ENCODE measurements at places on chromosomes 5 and 9. TPM values are rescaled to one million over a fixed set of nuclear protein-coding genes. Genes with fewer than 3 reads are reported as not detected.

DNA sequence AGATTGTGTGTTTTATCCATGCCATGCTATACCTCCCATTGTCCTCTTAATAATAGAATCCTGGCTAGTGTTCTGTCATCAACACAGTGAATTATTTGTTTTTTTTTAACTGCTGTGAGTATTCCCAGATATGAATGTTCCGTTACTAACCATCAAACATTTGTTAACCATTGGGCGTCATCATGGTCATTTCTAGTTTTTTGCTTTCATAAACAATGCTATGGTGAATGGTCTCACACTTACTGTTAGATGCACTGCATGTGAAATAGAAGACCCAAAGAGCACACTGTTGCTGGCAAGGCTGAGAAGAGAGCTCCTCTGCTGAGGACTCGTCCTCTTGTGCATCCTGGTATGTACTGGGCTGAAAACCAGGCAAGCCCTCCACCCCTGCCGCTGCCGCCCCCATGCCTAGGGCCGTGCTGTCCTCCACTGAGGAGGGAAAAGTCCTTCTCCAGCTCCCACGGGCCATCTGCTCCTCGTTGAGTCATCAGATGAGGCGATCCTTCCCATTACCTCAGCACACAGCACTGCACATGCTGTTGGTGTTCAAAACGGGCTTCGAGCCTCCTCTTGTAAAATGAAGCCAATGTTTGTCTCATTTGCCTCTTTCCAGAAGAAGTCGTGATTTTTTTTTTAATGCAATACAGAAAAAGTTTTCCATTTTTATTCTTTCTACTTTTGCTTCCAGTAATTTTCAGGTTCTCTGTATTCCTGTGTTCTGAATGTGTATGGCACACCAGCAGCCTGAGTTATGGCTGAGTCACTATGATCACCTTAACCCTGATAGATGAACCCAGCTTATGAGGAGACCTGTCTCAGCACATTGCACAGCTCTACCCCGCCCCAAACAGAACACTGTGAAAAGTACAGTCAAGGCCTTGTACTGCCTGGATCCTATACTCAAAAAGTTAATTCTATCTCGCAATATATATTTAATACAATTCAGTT is 219.0 kb downstream of the AOPEP start:
- peak; percentile 60 for DNase-seq

GRCh38 chr9:27349698-27350080 is 52.7 kb upstream of the EQTN start:
- DNase-seq: no peak

DNA sequence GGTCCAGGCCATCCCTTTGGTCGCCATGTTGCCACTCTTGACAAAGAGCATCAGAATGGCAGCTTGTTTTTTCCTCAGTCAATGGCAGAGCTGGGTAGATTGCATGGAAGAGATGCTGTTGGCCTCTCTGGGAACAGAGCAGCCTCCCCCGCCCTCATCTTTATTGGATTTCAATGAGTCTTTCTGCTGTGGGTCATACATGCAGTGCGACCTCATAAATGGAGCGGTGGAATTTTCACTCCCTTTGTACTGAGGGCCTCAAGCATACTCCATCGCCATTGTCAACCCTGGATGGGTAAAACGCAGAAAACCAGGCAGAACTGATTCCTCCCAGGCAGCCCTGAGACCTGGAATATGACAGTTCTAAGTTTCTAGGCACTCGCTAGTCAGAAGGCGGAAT is 71.8 kb downstream of the ZNF618 start:
- DNase-seq: no peak

DNA sequence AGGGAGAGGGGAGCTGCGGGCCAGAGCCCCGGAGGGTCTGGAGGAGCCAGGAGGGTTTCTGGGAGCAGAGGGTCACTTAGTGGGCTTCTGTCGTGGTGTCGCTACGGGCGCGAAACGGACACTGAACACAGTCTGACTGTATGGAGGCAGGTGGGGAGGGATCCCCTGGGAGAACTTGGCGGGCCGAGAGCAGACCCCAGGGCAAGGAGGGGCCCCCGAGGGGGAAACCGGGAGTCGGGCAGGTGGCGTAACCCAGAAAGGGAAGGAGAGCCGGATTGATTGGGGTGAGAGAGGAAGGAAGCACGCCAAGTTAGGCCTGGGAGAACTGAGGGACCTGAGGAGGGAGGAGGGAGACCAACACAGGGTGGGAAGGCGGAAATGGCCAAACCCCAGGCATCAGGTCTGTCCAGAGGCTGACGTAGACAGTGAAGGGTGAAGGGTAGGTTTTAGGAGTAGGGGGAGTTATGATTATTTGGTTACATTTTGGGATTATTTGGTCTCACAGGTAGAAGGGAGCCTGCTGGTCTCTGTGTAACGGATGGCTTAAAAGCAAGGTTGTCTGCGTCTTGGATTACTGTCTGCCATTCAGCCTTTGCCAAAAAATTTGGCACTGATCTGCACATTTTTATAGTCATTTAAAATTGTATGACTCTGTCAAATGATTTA is 3.3 kb upstream of the MSMP start:
- no peak for DNase-seq

- no peak for DNase-seq
Measured at GRCh38 chr9:17013010-17013409, 121.8 kb upstream of the CNTLN start.

DNA sequence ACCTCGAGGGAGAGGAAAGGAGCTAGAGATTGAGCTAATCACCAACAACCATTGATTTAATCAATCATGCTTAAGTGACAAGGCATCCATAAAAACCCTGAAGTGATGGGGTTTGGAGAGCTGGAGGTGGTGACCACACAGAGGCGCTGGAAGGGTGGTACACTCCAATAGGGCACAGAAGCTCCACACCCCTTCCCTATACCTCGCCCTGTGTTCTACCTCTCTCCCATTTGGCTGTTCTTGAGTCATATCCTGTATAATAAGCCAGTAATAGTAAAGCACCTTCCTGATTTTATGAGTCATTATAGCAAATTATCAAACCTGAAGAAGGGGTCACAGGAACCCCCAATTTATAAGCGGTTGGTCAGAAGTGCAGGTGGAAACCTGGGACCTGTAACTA is 18.3 kb downstream of the ACTL7B start:
- DNase-seq: no peak

- DNase-seq: no peak
Measured at GRCh38 chr9:88396836-88397577, 8.8 kb downstream of the SPIN1 start.

DNA sequence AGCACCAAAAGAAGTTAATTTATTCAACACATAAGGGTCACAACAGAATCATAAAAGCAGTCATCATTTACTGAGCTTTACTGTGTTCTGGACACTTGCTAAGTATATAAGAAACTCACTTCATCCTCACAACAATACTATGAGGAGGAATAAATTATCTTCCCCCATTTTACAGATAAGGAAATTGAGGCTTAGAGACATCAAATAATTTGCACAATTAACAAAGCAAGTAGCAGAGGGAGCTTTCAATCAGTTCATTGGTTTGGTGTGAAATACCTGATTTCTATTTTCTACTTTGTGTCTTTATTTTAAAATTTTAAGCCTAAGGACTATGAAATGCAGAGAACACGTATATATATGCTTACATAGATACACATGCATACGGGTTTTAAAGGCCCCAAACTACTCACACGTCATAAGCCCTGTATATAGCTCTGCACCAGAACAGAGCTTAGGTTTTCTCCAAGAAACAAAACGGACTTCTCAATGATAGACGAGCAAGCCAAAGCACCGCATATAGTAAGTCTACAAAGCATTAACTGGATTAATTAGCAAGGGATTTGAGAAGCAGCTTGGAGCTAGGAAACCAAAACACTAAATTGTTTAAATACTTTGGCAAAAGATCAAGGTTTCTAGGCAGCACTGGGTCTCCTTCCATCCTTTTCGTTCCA is 95.6 kb downstream of the DENND1A start:
- no peak for DNase-seq

DNA sequence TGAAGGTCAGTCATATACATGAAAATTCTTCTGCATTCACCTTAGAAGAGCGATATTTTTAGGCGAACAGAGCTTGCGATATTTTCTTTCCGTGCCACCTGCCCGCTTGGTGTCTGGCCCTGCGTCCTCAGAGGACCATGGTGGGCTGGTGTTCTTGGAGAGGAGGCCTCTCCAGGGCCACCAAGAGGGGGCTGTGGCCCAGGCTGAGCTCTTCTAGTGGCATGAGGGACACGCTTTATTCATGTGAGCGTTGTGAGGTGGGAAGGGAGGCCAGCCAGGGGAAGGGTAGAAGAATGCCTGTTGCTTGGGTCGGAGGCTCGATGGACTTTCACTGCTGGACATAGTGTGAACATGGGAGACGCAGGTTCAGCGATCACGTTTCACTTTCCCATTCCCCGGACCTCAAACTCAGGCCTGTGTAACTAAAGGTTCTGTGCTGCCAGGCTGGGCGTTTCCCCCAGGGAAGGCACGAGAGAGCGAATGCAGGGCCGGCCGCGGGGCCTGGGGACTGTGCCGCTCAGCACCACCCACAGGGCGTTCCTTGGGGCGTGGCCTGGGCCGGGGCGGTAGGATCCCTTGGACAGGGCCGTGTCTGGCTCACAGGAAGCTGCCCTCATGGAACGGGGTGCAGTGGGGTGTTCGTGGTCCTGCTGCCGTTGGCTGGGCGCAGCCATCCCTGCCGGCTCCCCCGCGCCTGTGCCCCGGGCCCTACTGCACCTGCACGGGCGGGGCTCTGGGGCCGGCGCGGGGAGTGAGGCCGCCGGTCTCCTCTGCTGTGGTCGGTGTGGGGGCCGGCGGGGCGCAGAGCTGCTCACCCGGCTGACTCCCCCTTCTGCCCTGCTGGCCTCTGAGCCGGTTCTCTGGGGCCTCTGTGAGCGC is 40.7 kb upstream of the CLPTM1L start:
- DNase-seq: peak; percentile 84

PKD2L2 gene
- 4.5 TPM for total RNA-seq

KCNV2 gene
- total RNA-seq: not detected

SMIM33 gene
- total RNA-seq: not detected

Data from psoas muscle (tissue), 8 donors.